ENCODE measurements at places on chromosomes 16 and 17.
A peak's percentile ranks its signal among the peaks of the same experiment; 100 is the strongest.

DNA sequence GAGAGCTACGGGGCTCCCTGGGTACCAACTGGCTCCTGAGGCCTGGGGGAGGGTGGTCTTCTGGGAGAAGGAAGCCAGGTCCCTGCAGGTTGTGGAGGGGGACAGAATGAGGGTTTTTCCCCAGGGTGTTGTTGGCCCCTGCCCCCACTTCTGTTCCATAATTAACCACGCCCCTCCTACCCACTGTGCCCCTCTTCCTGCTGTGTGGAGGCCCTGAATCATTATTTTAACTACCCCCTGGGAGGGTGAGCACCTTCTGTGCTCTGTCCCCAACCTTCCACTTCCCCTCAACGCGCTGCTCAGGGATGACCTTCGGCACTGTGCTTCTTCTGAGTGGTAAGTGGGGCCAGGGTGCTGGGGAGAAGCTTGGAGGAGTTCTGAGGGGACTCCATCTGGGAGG, at the start of gene ITGAD:
ITGAD (plus strand) TSS at position 280 of the 400 bp plus-strand sequence; CDS start at position 306, 26 bp downstream.
- no peak for DNase-seq

DNA sequence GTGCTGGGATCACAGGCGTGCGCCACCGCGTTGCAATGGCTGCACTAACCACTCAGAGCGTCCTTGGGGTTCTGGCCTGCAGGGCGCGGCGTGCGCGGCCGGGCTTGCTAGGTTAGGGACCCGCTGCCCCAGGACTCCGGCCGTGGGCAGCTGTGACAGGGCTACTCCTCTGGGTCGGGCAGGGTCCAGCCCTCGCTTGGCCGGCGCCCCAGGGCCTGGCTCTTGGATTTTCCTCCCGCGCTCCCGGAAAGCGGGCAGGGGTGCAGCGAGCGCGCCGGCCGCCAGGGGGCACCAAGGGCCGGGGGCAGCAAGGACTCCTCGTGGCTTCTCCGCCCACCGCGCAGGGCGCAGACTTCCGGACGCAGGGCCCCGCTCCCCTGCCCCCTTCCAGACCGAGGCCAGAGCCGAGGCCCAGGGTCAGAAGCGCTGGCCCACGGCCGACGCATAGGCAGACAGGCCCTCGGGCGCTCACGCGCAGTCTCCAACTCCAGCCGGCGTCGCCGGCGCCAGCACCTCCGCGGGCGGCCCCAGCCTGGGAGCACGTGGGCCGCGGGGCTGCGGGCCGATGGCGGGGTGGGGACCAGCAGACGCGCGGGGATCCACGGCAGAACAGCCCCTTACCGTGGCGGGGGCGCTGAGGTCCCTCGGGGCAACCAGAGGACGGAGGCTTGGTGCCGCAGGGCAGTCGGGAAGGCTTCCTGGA, 355 bp downstream of the TLE7 start:
- DNase-seq = no peak

GRCh38 chr16:65663774-65664173, 541.9 kb upstream of the CDH11 start:
- DNase-seq = no peak

- no peak for DNase-seq
These were observed 52.0 kb upstream of the MMP2 start for GRCh38 chr16:55426865-55427484.

GRCh38 chr17:48555258-48556228, 10.6 kb upstream of the HOXB2 start:
- peak; percentile 20 for DNase-seq

GRCh38 chr17:19578545-19578944, 44.9 kb downstream of the SLC47A1 start:
- no peak for DNase-seq

DNA sequence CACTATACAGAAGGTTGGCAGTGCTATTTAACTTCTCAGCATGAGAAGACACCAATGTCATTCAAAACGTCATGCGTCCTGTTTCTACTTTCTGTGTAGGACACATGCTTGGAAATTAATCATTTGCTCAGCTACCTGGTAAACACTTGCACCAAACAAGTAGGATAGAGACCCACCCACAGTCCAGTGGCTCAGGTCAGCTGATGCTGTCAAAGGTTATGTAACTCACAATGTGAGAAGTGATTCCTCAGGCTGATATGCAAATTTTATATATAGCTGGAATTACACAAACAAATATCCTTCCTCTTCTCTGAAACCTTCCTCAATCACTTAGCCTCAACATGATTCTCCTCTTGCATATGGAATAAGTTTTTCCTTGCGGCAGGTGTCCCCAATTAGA, 59.6 kb downstream of the ZZEF1 start:
- DNase-seq = no peak

DNA sequence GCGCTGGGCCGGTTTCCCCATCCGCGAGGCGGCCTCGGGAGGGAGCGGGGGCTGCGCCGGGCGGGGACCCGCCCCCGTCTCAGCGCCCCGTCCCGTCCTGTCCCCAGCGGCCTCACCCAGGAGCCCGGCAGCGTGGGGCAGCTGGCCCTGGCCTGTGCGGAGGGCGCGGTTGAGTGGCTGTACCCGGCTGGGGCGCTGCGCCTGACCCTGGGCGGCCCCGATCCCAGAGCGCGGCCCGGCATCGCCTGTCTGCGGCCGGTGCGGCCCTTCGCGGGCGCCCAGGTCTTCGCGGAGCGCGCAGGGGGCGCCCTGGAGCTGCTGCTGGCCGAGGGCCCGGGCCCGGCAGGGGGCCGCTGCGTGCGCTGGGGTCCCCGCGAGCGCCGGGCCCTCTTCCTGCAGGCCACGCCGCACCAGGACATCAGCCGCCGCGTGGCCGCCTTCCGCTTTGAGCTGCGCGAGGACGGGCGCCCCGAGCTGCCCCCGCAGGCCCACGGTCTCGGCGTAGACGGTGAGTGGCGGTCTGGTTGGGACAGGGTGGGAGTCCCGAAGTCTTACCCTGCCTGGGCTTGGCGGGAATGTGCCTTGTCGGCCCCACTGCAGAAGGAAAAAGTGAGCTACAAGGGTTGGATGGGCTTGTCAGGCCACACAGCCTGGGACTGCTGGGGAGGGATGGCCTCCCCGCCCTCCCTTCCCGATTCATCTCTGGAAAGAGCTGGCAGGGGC, 720 bp downstream of the METRN start:
- no peak for DNase-seq

DNA sequence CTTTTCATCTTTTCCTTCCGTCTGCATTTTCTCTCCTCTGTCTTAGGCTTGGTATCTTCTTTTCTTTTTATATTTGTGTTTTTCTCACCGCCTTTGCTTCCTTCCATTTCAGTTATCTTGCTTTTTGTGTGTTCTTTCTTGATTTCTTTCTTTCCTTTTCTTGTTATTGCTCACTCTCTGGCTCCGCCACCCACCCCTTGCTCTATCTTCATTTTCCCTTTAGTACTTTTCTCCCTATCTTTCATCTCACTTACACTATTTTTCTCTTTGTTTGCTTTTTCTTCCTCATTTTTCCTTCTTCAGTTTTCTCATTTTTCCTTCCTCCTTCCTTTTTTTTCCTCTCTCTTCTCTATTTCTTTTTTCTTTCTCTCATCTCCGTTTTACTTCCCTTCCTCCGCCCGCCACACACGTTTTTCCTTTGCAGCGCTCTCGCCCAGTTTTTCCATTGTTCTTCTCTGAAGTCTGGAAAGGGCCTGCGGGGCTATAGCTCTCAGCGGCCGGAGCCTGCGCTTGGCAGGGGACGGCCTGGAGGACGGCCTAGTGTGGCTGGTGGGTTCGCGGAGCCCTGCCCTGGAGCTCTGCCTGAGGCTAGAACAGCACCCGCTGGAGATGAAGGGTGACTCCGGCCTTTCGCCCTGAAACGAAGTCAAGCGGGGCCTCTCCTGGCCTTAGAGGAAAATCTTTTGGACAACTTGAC, 5.2 kb upstream of the HOXB13 start:
- no peak for DNase-seq

DNA sequence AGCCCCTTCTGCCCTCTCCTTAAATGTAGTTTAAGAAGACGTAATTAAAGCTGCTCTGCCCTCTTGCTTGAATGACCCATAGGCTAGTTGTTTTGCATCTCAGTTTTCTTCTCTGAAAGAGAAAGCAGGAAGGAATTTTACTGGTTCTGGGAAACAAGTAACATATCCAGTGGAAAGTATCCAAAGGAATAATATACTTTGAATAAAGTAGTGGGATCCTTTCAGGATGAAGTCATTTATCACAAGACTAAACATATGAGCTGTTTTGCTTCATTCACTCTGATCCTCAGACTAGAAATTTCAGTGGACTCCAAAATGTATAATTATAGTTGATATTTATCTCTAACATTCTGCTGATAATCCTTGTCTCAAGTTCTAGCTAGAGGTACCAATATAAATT, 1297.6 kb upstream of the GOT2 start:
- no peak for DNase-seq

- no peak for DNase-seq
These were observed 26.8 kb upstream of the CIBAR2 start for GRCh38 chr16:85138825-85139627.

GRCh38 chr17:29588017-29588561, 1.4 kb downstream of the GIT1 start:
- no peak for DNase-seq

- no peak for DNase-seq
These were observed 25.4 kb upstream of the NSRP1 start for GRCh38 chr17:30091121-30091670.

GRCh38 chr16:11877374-11877773, 26.0 kb upstream of the RSL1D1 start:
- no peak for DNase-seq

DNA sequence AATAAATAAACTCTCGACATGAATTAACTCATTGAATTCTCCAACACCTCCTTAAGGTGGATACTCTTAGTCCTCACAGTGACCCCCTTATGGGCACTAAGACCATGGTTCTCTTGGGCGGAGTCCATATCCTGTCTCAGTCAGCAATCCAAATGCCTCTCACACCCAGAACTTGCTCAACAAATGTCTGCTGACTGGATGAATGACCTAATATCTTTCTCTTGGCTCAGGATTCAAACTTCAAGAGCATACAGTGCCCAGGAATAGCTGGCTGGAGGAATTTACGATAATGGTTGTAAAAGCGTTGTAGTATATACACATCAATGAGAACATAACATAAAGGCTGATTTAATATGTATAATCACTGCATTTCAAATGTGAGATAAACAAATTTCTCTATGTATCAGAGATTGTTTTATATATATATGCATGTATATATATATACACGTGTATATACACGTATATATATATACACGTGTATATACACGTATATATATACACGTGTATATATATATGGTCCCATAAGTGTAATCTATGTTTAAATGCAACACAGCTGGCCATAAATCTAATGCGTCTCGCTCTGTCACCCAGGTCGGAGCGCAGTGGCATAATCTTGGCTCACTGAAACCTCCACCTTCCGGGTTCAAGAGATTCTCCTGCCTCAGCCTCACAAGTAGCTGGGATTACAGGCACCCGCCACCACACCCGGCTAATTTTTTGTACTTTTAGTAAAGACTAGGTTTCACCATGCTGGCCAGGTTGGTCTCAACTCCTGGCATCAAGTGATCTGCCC, 6.5 kb upstream of the UBB start:
- no peak for DNase-seq

- peak; percentile 7 for DNase-seq
These were observed 30.1 kb downstream of the VPS35 start for GRCh38 chr16:46658925-46659324.

- DNase-seq = no peak
These were observed 27.1 kb downstream of the HNF1B start for GRCh38 chr17:37717627-37718323.

DNA sequence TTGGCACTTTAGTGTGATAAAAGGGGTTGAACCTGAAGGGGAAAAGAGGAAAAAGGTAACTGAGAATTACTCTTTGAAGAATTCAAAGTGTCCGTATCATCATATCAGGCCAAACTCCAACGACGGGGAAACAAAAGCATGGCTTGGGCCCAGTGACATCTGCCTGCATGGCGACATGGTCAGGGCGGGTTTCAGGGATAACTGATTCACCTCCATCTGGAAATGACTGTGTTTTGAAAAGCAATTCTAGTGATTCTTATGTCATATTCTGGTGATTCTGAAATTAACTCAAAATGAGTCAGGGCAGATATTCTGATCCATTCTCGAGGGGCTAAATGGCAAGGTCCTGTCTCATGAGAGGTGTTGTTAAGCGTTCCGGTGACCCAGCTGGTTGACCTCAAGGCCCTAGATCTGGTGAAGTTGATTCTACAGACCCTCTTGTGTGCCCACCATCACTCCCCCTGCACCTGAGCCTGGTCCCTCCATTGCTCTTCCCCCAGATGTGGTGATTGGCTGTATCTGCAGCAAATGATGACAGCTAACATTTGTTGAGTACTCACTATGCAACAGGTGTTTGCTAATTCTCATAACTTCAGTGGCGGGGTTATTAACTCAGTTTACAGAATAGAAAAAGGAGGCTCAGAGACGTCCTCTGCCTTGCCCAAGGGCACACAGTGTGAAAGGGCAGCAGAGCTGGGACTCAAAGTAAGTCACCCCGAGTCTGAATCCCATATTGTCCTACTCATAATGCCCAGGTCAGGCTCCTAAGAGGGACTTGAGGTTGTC, 251.8 kb downstream of the MAF start:
- no peak for DNase-seq

- DNase-seq = no peak
These were observed 21.9 kb downstream of the STH start for GRCh38 chr17:46020998-46021397.

DNA sequence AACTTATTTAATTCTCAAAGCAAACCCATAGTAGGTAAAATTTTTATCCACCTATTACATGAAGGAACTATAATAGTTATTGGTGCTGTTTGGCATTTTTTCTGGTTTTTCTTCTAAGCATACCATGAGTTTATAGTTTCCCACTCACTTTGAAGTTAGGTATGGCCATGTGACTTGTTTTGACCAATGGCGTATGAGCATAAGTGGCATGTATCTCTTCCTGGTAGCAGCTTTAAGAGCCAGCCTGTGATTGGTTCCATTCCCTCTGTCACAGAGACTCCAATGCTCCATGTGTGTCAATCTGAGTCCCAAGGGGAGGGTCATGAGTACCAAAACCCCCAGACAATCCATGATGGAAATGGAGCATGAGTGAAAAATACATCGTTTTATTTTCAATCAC, 282.9 kb upstream of the N4BP1 start:
- DNase-seq = no peak

GRCh38 chr16:12393239-12393638, 410.4 kb downstream of the CPPED1 start:
- DNase-seq = no peak

GRCh38 chr16:23856251-23856709, 20.5 kb downstream of the PRKCB start:
- no peak for DNase-seq

DNA sequence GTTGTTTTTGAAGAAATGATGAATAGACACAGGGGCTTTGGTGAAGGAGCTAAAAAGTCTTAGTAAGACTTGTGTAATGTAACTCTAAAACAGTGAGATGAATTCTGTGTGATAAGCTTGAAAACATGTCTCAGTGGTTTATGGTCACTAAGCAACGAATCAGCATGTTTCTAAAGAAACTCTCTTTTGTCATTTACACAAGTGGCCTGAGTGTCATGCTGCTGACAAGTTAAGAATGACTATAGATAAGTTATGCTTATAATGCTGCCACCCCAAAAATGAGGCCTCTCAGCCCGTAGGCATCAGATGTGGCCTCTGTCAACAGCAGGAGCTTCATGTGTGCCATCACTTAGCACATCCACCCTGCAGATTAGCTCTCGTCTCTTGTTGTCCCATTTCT, 8.7 kb downstream of the COX10 start:
- no peak for DNase-seq

- no peak for DNase-seq
These were observed 1550.3 kb downstream of the CDH8 start for GRCh38 chr16:60485872-60486489.

- no peak for DNase-seq
These were observed 5.1 kb downstream of the RAMP2 start for GRCh38 chr17:42766124-42766523.

GRCh38 chr17:47741793-47742145, 8.7 kb downstream of the TBX21 start:
- DNase-seq = no peak

Measured in CD4-positive, alpha-beta T cell treated with Interleukin-6 at 100 ng/mL for 8 hours (primary cell).